ENCODE measurements at places on chromosomes 7 and 10. TPM values are rescaled to one million over a fixed set of nuclear protein-coding genes. Genes with fewer than 3 reads are reported as not detected.
A peak's percentile ranks its signal among the peaks of the same experiment; 100 is the strongest.

DNA sequence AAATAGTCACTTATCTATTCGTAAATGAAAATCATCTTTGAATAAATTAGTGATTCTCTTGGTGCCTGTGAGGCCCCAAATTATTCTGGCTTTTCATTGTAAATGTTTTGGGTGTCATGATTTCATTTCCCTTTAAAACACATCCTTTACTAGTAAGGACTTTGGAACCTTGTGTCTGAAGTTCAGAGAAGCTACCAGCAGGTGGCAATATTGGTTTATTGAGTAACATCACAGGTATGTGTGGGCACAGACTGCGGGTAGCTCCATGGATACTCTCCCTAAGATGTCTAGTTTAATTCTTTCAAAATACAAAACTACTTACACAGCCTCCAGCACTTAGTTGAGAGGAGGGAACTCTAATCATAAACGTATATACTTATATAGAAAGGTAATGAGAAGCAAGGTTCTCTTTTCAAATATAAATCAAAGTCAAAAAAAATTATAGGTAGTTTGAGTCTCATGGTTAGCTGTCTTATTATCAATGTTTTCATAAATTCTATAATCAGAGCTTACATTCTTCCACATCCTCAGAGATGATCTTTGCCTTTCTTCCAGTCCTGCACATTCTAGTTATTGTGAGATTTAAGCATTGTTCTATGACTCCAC is 449.6 kb downstream of the GRM8 start:
- H3K27me3 ChIP-seq, result no peaks in the 10 kb centered on the region
- H3K36me3 ChIP-seq, result no peaks in the 10 kb centered on the region
- H3K4me1 ChIP-seq, result no peaks in the 10 kb centered on the region

DNA sequence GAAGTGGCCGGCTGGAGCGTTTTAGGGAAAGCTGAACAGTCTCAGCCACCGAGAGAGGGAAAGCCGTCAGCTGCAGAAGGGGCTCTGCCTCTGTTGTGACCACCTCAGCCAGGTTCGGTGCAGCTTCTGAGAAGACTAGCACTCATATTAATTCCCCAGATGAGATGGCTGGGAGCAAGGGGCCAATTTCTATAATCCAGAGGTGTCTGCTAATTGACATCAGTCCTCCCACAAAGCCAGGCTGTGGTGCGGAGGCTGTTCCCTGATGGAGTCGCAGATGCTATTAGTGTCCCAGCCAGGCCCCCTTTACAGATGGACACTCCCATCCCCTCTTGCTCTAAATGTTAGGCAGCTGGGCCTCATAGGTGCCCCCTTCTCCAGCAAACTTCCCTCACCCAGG is 133.5 kb downstream of the GRID1 start:
- H3K4me3 ChIP-seq, result no peak overlapping the region
- H3K4me1 ChIP-seq, result peaks cover 40% of the 10 kb centered on the region
- H3K27me3 ChIP-seq, result no peaks in the 10 kb centered on the region
- H3K36me3 ChIP-seq, result no peaks in the 10 kb centered on the region
- no peak overlapping the region for H3K27ac ChIP-seq

GRCh38 chr10:52343439-52343838 is 29.4 kb downstream of the DKK1 start:
- DNase-seq, result no peak
- no peaks in the 10 kb centered on the region for H3K36me3 ChIP-seq
- H3K4me3 ChIP-seq, result no peak overlapping the region
- peaks cover under 1% of the 10 kb centered on the region for H3K4me1 ChIP-seq

- H3K27ac ChIP-seq, result no peak overlapping the region
- no peak overlapping the region for H3K4me3 ChIP-seq
- H3K36me3 ChIP-seq, result no peaks in the 10 kb centered on the region
- H3K27me3 ChIP-seq, result peaks cover 5% of the 10 kb centered on the region
- DNase-seq, result no peak
These were observed 6.5 kb downstream of the DOCK4 start for GRCh38 chr7:112199672-112200071.

Gene NME8
- total RNA-seq, result 0.34 TPM

DNA sequence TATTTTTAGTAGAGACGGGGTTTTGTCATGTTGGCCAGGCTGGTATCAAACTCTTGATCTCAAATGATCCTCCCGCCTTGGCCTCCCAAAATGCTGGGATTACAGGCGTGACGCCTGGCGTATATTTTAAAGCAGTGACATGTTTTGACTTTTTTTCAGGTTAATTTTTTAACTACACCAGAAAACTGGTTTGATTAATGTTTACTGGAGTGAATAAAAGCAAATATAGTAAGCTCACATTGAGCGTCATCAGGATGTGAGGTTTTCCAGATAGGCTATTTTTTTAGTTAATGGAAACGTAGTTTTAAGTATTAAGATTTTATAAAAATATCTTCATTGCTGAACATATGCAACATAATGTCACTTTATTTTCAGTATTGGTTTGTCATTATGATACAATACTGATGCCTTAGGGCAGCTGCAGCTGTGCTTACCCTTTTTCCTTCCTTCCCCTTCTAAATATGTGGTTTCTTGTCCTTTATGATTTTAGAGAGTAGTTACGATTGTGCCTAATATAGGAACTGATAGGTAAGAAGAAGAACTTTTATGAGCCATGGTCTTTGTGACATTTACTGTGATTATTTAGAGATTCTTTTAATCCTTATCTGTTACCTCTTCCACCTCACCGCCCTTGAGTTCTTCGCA is 37.3 kb downstream of the TMEM60 start:
- no peak overlapping the region for H3K27ac ChIP-seq
- no peaks in the 10 kb centered on the region for H3K36me3 ChIP-seq

Gene OR2A12
- not detected for total RNA-seq

DNA sequence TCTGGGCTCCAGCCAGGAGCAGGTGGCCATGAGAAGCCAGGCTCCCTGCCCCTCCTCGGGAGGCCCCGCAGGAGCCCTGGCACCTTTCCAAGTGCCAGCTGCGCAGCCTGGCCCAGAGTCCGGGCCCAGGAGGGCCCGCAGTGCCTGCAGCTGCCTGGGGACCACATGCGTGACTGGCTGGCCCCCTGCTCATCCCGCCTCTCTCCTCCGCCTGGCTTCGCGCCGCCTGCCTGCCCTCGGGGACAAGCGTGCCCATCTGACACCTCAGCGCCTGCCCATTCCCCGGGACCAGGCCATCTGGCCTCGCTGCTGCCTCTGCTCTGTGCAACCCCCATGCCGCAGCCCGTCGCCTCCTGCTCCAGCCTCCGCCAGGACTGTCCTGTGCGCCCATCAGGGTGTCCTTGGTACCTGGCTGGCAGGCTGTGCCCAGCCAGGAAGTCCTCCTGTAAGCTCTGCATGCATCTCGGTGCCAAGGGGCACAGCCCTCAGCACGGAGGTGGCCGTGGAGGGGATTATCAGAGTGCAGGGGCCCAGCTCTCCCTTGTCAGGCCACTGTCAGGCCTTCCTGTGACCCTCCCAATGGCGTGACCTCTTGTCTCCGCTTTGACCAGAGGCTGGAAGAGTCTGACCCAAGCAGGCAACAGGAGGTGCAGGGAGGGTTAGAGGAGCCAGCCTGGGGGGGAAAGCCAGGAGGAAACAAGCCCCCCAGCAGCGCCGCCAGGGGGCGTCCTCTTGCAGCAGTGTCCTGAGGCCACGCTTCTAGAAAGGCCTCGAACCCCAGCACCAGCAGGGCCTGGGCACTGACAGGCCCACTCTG is 50.5 kb downstream of the TMEM209 start:
- no peaks in the 10 kb centered on the region for H3K36me3 ChIP-seq
- H3K27me3 ChIP-seq, result no peaks in the 10 kb centered on the region
- DNase-seq, result peak; percentile 46
- H3K4me3 ChIP-seq, result no peak overlapping the region

DNA sequence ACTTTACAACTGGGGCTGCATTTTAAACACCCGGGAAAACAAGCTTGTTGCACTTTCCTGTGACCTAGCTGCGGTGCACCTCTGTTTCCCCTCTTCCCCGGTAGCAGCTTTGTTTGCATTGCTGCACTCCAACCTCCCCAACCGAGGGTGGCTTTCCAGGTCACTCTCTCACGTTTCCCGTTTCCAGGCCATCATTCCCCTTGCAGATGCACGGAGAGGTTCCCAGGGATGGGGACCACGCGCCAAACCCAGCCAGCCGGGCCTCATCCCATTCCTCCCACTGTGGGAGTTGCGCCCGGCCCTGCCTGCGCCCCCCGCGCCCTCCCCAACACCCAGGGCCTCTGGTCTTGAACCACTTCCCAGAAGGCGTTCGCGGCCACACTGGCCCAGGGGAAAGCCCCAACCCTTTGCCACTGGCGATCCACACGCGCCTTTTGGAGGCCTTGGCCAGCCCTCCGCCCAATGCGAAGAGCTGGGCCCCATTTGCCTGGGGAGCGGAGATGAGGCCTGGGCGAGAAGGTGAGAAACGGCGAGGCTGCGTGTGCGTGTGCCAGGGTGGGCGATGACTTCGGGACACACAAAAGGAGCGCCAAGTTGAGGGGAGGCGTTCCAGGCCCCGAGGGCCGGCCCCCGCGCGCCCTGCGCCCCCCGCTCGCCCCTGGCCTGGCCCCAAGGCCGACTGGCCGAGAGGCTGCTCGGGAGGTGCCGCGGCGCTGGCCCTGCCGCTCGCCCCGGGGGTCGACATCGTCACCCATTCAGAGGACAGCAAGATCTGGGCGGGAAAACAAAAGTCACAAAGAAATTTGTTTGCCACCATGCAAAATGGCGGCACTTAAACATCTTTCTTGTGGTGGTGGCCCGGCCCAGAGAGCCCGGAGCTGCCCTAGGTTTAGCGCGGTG is 15.9 kb downstream of the SKIDA1 start:
- H3K27ac ChIP-seq, result peak overlapping the region; percentile 100
- H3K36me3 ChIP-seq, result peaks cover 30% of the 10 kb centered on the region
- DNase-seq, result peak; percentile 60
- peak overlapping the region; percentile 99 for H3K4me3 ChIP-seq

- H3K27me3 ChIP-seq, result peaks cover 51% of the 10 kb centered on the region
- no peak for DNase-seq
- H3K4me3 ChIP-seq, result no peak overlapping the region
These were observed 6.9 kb upstream of the GPR85 start for GRCh38 chr7:113093561-113093960.

DNA sequence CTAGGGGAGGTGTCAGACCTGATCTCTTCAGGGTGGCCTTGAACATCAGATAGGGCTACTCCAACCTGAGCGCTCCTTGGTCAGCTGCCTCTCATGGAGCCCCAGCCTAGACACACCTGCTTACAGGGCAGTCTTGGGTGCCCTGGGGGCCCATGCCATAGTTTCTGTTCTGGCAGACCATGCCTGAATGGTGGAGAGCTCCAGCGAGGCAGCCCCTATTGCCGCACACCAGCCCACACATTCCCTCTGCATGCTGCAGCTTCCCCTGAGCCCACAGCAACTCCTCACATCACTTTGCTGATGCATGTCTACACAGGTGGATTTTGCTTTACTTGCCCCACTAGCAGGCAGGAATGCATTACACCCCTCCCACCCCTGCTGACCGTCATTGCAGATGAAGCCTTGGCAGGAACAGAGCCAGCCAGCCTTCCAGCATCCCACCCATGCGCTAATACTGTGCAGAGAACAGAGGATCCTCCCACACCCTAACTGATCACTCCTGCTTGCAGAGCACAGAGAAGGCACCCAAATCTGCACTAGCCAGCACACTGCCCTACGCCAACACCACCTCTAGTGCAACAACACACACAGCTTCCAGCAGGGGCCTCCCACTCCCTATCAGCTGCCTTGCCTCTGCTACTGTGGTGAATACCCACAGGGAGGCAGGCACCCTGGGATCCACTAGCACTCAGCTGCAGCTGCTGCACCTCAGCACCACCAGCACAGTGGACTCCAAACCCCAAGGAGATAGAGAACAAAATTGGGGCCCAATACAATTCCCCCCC is 43.0 kb upstream of the GRM3 start:
- H3K36me3 ChIP-seq, result no peaks in the 10 kb centered on the region
- no peak overlapping the region for H3K4me3 ChIP-seq
- no peak overlapping the region for H3K27ac ChIP-seq
- DNase-seq, result peak; percentile 39
- H3K27me3 ChIP-seq, result no peaks in the 10 kb centered on the region

Gene MMD2
- total RNA-seq, result not detected

Gene OR6V1
- total RNA-seq, result not detected

DNA sequence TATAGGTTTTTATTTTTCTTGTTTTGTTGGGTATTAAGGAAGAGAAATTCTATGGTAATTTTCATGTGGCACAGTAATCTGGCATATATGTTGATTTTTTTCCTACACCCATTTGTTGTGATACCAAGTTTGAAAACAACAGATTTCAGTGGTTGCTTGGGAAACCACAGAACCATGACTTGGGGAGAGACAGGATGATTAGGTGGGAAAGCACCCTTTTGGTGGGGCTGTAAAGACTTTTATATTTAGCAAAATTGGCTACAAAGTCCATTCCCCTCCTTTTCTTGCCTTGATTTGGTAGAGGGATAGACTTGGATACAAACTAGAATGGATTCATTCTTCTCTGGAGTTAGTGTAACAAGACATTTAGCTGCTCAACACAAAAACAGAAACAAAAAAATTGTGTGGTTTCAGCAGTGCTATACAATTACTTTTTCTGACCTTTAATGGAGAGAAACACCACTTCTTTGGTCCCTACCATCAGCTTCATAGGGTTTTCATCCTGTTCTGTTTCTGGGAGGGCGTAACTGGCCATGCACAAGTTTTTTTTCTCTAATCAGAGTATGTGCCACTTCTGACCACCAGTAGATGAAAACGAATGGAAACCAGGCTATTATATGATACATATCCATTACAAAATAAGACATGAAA is 52.7 kb downstream of the FIGNL1 start:
- DNase-seq, result no peak
- H3K27ac ChIP-seq, result no peak overlapping the region
- H3K36me3 ChIP-seq, result no peaks in the 10 kb centered on the region
- H3K4me3 ChIP-seq, result no peak overlapping the region
- no peaks in the 10 kb centered on the region for H3K4me1 ChIP-seq
- H3K27me3 ChIP-seq, result no peaks in the 10 kb centered on the region

Gene VWA2
- total RNA-seq, result 0.09 TPM

DNA sequence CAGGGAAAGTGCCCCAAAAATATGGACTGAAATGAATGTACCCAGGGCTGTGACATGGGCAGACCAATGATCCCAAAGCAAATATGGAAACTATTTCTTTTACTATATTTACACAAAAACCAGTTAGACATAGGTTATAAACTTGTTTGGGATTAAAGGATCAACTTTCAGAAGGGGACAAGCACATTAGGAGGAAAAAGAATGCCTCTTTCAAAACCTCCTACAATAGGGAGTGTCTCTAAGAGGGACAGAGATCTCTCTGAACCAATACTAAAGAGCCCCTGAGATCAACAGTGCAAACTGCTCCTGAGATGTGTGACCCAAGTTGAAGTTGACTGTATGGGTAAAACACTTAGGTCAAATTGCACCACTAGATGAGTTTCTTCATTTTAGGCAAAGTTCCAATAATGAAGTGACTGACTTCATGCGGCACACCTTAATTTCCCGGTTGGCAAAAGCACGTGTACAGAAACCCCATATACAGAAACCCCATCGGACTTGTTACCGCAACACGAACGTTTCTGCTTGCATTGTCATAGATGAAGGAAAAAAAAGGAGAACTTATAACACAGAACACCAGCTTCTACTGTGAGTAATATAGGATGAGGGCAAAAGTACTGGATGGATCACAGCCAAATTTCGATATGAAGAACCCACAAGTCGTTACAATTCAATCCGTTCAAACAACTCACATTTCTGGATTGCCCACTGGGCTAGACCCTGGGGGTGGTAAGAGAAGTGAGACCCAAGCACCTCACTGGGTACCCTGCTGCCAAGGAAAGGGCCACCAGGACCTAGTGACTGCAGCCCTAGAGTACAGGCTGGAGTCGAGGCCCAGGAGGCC is 4.3 kb downstream of the SVIL start:
- peaks cover 23% of the 10 kb centered on the region for H3K4me1 ChIP-seq
- no peaks in the 10 kb centered on the region for H3K36me3 ChIP-seq
- no peak overlapping the region for H3K4me3 ChIP-seq
- no peaks in the 10 kb centered on the region for H3K27me3 ChIP-seq
- no peak overlapping the region for H3K27ac ChIP-seq
